Activated T-helper 1 cell treated with Interleukin-2 at 50 U/mL for 16 hours (primary cell): ENCODE measurements at places on chromosomes 1 and 21.

GRCh38 chr1:92485381-92486250 lies 1.1 kb downstream of the GFI1 start:
- peak; percentile 67 for DNase-seq

- no peak for DNase-seq
Observed at GRCh38 chr1:199593475-199593874, 434.0 kb upstream of the NR5A2 start.

DNA sequence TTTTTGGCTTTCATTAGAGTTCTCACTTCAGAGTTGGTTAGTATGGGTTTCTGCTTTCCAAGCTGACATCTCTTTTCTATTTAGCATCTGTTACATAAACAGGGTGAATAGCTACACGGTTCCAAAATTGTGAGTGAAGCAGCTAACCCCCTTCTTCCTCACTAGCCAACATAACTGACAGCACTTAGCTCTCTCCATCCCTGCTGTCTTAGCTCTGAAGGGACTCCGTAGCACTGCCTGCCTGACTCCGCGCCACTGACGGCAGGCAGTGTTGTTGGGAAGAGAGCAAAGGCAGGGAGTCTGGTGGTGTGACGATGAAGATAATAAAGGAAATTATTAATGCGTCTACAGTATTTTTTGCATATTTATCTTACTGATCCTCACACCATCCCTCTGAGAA lies 247.0 kb downstream of the PTBP2 start:
- DNase-seq = no peak

GRCh38 chr1:217079584-217079983 lies 356.4 kb upstream of the ESRRG start:
- DNase-seq = no peak

GRCh38 chr1:33365560-33365997 lies 44.7 kb upstream of the A3GALT2 start:
- DNase-seq = no peak

DNA sequence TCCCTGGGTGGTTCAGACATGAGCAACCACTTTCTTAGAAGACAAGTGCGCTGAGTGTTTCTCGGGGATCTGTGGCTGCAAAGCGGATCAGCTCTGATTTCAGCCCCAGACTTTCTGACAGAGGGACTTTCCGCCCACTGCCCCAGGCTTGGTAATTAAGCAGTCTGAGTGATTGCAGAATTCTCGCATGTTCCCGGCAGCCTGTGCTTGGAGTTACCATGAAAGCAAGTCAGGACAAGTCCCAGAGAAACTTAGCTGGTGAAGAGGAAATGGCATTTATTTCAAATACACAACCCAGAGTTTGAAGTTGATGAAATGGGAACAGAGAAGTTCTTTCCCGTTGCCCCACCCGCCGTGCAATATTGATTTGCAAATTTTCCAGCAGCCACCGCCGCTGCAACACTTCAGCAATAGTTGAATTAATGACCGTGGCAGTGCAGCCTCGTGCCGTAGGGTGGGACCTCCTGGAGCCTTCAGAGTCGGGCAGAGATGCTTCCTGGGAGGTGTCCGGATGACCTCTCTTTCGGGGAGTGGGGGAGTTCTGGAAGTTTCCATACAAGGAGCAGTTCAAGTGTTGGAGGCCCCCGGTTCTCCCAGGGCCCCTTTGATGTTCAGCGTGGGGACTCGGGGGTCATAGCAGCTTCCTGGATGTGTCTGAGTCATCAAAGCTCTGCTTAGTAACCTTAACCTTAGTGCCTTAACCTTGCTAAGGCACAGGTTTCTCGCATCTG lies 134.7 kb downstream of the KAZN start:
- no peak for DNase-seq

- DNase-seq = no peak
Observed at GRCh38 chr1:25821630-25822091, 1.9 kb downstream of the MTFR1L start.

DNA sequence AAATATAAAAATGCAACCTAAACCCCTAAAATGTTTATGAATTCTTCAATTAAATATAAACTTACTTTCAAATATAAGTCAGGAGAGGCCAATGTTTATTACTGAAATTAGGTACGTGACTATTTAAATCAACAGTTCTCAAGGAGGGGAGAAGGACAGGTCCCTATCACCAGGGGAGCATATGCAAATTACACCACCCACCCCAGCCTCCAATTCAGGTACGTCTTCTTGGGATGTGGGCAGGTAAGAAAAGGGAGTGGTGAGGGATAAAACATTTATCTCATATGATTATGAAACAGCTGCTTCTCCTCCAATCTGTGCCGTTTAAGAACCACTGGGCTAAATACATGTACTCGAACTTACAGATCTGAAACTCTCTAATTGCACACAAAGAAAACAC lies 3.4 kb downstream of the COP1 start:
- no peak for DNase-seq

- DNase-seq = peak; percentile 37
Observed at GRCh38 chr1:40774266-40774998, 9.2 kb upstream of the KCNQ4 start.
